ENCODE measurements at places on chromosomes 12 and 14. TPM values are rescaled to one million over a fixed set of nuclear protein-coding genes. Genes with fewer than 3 reads are reported as not detected.

GRCh38 chr12:49342066-49342913, 4.4 kb upstream of the DNAJC22 start:
- DNase-seq = peak; percentile 94

GRCh38 chr12:30792648-30793499, 38.1 kb upstream of the CAPRIN2 start:
- DNase-seq = no peak

The BICDL1 gene
- total RNA-seq = 0.39 TPM

The KRT3 gene
- not detected for total RNA-seq

The GLT1D1 gene
- total RNA-seq = 4.1 TPM
